ENCODE measurements at places on chromosomes 16 and 17.

DNA sequence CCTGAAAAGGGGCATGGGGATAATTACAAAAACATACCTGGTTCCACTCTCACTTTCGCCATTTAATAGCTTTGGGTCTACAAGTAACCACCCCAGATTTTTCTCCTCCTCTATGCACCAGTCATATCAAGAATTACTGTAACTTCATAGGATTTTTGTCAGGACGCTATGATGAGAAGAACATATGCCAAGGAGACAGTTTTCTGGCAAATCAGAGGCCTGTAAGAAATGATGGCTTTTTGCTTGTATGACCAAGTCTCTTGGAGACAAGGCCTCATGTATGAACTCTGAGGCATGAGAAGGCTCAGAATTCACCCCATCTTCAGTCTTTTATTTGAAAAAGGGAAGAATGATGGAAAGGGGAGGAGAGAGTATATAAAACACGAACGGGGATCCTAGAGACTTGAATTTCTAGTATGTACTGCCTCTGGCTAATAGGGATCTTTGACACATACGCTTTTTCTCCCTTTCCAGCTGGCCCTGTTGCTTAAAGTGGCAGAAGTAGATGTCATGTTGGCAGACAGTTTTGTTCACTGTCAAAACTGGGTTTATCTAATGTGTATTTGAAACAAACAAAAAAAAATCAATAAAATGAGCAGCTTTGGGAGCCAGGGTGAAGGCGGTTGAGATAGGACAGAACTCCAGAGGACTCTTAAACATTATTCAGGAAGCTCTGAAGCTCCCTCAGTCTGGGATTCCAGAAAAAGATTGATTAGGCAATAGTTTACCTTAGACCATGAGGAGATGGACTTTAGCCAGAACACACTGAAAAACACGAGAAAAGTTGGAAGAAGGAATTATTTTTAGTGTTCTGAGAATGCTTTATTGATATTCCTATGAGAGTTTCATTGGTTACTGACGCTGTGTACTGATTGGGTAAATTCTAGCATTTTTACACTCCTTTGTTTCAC is 656.6 kb downstream of the WWOX start:
- DNase-seq, result no peak

DNA sequence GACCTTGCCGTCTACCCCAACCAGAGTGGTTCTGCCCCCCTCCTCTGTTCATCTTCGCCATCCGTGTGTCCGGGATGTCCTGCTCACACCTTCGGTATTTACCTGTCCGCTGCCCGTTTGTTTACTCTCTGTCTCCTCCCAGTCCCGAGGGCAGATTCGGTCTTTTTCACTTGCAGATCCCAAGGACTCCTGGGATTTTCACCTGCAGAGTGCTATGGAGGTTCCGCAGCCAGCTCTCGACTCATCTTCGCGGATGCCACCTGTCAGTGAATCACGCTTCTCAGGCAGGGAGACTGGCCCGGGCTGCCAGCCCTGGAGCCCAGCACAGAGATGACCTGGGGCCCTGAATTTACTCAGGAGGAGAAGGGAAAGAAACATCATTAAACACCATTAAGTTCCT is 8.1 kb downstream of the CRISPLD2 start:
- DNase-seq, result no peak

DNA sequence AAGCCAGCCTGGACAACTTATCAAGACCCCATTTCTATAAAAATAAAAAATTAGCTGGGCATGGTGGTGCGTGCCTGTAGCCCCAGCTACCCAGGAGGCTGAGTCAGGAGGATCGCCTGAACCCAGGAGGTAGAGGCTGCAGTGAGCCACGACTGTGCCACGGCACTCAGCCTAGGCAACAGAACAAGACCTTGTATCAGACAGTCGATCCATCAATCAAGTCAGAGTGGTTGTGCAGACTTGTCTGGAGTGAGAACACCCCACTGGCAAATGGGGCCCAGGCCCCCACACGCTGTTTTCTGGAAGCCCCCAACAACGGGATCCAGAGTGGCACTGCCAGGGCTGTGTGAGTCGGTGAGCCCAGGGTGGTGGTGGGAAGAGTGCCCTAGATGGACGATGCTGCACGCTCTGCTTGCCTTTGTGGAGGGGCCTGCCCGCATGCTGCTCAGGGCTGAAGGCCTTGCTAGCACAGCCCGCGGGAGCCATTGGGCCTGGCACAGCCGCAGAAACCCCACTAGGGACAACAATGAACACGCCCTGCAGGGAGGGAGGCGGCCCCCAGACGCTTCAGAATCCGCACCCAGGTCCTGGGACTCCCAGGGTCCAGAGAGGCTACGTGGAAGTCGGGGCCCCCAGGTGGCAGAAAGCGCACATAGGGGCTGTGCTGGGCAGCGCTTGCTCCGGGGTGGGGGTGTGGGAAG is 80.1 kb upstream of the GNG13 start:
- no peak for DNase-seq

DNA sequence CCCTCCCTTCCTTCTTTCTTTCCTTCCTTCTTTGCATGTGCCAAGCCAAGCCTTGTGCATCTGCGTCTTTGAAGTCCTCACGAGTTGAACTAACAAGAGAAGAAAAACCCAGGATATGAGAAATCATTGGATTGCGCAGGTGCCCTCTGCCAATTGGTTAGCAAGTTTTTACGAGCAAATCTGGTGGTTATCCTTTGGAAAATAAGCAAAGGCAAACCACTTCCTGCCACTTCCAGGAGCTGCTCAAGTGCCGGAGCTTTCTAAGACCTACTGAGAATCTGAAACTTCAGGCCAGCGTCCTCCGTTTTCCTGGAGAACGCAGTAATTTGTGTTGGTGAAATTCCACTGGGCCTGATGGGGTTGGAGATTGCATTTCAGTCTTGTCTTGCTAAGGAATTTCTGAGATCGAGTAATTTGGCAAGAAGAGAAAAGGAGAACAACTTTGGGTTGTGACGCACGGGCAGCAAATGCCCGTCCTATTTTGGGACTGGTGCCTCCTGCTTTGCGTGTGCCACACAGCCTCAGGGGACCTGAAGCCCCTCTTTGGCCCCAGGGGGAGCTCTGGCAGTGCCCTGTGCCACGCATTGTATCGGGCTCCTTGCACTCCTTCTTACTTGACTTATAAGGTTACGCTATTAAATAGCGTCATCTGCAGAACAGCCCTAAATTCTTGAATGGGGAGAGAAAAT is 56.4 kb downstream of the CMIP start:
- DNase-seq, result no peak

DNA sequence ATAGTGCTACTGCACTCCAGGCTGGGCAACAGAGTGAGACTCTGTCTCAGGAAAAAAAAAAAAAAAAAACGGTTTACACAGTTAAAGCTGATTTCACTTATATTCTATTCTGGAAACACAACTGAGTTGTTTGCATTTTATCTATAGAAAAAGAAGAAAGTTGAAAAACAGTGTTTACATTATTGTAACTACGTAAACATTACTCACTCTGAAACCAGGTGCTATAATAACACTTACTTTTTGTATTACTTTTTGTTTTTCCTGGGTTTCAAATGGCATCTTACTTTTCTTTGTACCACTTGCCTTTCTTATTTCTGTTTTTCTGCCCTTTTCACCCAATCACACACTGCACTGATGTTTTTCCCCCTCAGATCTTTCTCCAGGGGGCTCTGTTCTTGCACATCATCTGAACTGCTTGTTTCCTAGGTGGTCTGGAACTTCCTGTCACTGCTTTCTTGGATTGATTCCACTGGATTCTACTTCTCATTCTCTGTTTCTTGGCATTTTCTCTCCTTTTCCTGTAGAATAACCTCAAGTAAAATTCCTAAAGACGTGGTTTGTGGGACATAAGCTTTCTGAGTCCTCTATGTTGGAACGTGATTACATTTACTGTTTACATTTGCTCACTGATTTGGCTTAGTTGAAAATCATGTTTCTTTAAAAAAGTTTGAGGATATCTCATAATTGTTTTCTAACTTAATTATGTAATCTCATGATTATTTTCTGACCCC is 142.1 kb downstream of the HS3ST3B1 start:
- no peak for DNase-seq

- DNase-seq, result peak; percentile 44
These were observed 104.1 kb upstream of the CORO6 start for GRCh38 chr17:29726715-29727252.

All from HS-5 (cell line).